ENCODE measurements at places on chromosomes 1 and 21.

DNA sequence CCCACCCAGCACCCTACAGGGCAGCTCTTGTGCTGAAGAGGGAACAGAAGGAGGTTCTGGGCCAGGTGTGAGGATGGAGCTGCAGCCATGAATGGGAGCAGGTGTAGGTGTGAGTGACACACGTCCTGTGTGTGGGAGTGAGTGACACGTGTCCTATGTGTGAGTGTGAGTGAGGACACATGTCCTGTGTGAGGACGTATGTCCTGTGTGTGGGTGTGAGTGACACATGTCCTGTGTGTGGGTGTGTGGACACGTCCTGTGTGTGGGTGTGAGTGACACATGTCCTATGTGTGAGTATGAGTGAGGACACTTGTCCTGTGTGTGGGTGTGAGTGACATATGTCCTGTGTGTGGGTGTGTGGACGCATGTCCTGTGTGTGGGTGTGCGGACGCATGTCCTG is 26.4 kb downstream of the MEGF6 start:
- no peak for DNase-seq

GRCh38 chr21:41613533-41613909 is 105.6 kb upstream of the TMPRSS2 start:
- no peak for DNase-seq

DNA sequence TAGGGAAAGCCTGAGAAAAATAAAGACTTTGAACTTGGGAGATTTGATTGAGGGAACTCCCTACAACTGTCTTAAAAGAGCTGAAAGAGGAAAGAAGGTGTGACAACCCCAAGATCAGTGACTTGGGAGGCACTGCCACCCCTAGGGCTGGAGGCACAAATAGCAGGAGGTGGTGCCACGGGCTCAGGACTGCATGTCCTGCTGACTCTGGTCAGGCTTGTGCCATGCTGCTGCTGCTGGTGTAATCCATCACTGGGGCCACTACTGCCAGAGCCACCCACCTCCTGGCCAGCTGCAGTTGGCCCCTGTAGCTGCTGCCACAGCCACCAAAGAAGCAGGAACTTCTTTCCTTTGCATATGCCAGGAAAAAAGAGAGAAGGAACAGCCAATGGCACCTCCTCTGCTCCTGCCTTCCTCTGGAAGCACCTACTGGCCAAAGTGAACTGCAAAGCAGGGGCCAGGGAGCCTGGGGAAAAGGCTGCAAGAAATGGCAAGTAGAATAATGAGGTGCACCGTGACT is 730.3 kb downstream of the PTPRU start:
- no peak for DNase-seq

GRCh38 chr1:32128964-32129363 is 21.1 kb downstream of the KPNA6 start:
- DNase-seq, result no peak

DNA sequence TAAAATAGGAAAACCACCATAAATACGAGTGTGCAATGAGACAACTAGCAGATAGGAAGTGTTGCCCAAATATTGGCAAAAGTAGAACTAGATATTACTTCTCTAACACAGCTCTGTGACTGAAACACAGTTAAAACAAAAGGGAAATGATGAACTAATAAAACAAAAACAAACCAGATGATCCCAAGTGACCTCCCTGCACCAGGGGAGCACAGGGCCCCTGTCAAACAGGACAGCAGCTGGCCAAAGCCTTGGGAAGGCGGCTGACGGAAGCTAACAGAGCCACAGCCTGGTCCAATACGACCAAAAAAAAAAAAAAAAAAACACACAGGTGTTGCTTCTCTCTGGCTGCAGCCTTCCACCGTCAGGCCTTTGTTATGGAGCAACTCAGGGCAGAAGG is 17.8 kb downstream of the ZBTB17 start:
- DNase-seq, result no peak

DNA sequence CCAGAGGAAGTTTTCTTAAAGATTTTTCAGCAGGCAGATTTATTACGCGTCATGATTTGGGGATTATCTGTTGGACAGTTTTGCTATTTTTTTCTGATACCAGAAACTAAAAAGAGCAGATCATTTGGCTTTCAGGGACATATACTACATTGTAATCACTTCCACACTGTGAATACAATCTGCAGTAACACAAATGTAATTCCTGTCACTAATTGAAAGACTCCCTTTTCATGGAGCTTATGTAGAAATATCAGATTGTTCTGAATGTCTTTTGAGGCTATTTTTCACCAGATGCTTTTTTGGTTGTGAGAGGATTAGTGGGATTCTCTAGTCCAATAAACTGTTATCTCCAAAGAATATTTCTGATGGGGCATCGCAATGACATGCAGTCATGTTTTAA is 464.2 kb downstream of the DISC1 start:
- no peak for DNase-seq

- peak; percentile 77 for DNase-seq
These were observed 3.0 kb downstream of the TRIM46 start for GRCh38 chr1:155176544-155177071.

DNA sequence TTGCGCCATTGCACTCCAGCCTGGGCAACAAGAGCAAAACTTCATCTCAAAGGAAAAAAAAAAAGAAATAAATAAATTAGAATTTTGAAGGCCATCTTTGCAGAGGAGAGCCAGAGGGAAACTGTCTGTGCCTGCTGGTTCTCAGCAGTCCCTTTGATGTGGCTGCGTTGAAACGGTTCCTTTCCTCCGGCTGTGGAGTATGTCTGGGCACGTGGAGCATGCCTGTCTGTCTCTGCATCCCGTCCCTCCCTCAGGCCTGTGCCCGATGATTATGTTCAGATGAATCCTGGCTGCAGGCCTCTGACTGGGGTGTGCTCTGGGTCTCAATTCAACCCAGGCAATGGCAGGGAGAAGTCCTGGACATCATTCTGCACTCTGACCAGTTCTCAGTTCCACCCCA is 33.4 kb downstream of the KIAA1614 start:
- no peak for DNase-seq

GRCh38 chr1:217437376-217437775 is 193.5 kb downstream of the GPATCH2 start:
- no peak for DNase-seq

- DNase-seq, result no peak
These were observed 500.5 kb downstream of the BRINP3 start for GRCh38 chr1:189977184-189977583.

- no peak for DNase-seq
These were observed 31.1 kb downstream of the PROK1 start for GRCh38 chr1:110481968-110482623.

DNA sequence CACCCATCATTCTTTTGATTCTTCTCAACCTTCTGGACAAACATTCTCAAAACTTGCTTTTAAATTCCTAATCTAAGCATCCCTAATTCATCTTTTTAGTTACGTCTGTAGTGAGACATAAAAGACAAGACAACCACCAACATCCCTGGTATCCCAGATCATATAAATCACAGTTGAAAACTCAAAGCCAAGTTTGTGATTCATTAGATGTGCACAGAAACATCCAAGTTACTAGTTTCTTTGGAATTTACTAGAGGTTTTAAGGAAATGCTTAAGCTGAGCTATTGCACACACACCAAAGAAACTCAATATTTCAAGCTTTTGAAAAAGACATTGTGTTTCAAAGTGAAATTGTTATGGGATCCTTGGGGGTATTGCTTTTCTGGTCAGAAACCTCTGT is 47.6 kb downstream of the ATP6V1G3 start:
- DNase-seq, result no peak

DNA sequence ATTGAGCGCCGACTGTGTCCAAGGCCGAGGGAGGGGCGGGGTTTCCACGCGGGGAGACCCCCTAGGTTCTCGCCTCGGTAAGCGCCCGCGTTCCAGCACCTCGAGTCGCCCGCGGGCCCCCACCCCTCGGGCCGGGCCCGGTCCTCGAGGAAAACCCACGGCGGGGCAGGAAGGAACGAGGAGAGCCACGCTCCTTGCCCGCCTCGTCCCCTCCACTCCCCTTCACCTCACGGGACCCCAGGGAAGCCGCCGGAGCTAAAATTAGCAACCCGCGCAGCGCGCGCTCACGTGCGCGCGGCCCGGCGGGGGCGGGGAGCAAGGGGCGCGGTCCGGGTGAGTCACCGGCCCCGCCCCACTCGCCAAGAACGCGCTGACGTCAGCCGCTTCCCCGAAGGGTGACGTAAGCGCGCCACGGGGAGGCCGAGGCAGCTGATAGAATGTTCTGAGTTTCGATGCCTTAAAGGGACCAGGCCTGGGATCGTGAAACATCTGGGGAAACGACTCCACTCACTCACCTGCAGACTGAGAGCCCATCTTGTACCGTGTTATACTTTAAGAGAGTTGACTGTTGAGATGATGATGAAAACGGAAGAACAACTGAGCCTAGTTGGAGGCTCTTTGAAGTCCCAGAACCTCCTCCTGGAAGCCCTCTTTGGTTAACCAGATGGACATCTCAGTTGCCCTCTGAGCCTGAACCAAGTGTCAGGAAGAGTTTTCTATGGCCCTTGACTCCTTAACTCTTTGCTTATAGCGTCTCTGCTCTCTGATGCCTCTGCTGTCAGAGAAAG is 49.7 kb upstream of the ATF3 start:
- peak; percentile 98 for DNase-seq

GRCh38 chr21:44294391-44295162 is 5.3 kb upstream of the PFKL start:
- DNase-seq, result no peak

DNA sequence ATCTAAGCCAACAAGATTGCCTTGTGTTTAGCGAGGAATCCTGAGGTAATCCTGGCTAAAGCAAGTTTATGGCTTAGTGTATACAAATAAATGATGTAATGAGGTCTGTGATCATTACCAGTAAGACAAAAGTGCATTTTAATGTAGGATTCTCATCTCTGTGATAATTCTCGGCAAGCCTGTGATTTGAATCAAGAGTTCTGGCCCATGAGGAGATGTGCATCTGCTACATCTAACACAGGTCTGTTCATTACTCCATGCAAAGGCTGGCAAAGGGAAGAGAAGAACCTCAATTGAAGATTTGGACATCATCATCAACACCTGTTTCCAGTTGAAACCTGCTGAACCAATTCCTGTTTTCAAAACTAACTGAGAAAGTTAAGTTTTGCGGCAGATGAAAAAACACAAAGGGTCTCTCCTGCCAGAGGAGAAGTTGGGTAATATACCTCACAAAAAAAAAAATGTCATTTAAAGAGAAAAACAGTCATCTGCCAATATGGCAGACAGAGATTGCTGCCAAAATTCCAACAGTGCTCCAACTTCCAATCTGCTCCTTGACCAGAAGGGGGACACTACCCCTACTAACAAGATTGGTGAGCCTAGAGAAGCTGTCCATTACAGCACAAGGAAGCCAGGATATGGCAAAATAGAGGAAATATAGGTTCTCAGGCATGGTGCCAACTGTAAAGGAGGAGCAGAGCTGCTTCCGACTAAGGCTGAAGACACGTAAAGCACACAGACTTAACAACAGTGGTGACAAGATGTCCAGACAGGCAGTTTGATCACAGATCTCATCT is 453.7 kb downstream of the TTLL7 start:
- no peak for DNase-seq

DNA sequence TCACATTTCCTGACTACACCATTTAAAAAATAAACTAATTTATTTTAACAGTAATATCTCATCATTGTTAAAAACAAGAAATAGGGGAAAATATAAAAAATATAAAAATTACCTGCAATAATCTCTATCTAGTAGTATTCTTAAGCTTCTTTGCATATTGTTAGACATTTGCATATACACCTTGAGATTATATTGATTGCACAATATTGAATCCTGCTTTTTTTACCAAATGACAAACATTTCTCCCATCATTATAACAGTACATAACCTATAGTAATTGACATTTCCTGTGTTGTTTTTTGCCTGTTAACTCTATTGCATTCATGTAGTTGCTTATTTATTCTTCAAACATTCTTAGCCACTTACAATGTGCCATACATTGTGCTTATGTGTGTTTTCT is 11.7 kb upstream of the CR1L start:
- DNase-seq, result no peak

DNA sequence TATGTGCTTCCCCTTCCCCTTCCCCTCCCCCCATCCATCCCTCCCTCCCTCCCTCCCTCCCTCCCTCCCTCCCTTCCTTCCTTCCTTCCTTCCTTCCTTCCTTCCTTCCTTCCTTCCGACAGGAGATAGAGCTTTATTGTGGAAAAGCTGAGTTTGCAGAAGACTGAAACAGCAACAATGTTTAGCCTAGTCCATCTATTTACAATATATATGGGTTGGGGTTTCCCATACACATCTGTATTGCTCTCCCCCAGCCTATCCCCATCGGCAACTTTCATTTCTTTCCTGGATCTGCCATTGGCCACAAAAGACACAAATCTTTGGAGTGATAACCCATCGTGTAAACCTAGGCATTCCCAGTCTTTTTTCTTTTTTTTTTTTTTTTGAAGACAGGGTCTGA is 222.3 kb downstream of the USH2A start:
- DNase-seq, result no peak

DNA sequence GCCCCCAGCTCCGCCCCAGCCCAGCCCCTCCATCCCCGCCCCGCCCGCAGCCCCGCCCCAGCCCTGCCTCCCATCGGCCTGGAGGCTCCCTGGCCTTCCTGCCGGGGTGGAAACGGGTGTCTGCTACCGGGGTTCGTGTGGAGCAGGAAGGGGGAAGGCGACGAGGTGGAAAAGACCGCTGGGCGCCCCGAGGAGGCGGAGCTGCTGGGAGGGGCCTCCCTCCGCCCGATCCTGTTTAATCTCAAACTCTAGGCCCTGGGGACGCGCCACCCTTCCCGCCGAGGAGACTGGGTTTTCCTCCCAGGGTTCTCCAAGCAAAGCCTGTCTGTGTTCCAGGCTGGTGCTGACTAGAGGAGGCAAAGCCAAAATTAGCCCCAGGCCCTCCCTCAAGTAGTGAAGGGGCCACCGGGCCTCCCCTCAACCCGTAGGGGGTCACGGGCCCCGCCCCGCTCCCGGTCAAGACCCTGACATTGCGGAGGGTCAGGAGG is 16.2 kb upstream of the TTLL10 start:
- peak; percentile 86 for DNase-seq

All from retina (tissue), 1 donor.